Inflammatory macrophage (primary cell): ENCODE measurements at places on chromosomes 2 and 18.

- no peak for DNase-seq
These were observed 119.5 kb upstream of the LMAN1 start for GRCh38 chr18:59478591-59478990.

DNA sequence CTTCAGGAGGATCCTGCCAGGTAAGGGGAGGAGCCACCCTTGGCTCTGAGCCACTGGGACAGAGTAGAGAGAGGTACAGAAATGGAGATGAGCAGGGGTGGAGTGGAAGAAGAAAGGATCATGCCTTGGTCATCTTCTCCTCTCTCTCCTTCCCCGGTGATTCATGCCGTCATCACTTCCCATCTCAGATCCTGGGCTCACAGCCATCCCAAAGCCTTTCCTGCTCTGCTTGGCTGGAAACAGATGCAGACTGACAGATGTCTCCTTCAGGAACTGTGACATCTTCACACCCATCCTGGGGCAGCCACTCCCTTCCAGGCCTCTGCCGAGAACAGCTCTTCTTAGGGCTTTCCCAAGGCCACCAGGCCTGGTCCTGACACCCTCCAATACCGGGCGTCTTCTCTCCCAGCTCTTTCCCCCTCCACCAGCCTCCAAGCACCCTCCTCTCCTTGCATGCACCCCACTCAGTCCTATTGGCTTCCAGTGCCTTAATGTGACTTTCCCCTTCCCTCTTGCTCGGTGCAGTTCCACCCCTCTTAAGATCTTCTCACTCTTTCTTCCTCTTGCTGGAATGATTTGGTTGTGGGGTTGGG is 58.3 kb upstream of the TNP1 start:
- DNase-seq, result no peak

GRCh38 chr2:43636621-43637020 is 439 bp upstream of the PLEKHH2 start:
- no peak for DNase-seq

DNA sequence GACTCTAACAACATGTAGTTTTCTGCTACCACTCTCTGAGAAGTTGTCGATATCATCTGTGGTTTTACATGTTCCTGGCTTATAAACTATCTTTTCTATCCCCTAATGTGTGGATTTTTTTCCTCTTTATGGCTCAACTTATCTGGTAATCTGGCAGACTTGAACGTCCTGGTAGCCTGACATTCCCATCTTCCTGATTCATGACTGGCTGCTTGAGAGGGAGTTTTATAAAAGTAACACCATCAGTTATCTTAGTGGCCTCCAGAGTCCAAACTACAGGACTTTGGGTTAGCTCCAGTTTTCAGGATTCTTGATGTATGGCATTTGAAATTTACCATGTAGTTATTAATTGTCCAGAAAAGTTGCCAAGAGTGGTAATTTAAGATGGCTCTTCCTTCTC is 174.0 kb upstream of the GULP1 start:
- no peak for DNase-seq

- no peak for DNase-seq
These were observed 4.5 kb upstream of the MAL start for GRCh38 chr2:95021023-95021416.

- no peak for DNase-seq
These were observed 46.2 kb downstream of the PKP4 start for GRCh38 chr2:158502974-158503373.

DNA sequence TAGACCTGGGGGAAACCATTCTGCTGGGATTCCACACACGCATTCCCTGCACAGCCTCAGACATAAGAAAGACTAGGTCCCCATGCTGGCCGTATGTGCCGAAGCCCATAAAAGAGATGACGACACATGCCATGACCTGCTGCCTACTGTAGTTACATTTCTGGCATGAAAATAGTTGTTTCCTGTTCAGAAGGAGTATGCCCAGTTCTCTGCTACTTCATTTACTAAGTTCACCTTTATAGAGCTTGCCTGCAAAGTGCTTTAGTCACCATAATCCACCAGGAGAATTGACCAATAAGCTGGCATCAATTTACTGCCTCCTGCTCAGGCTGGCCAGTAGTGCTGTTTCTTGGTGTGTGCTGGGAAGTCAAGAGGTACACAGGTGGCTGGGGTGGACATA is 150.2 kb upstream of the ALPP start:
- no peak for DNase-seq

DNA sequence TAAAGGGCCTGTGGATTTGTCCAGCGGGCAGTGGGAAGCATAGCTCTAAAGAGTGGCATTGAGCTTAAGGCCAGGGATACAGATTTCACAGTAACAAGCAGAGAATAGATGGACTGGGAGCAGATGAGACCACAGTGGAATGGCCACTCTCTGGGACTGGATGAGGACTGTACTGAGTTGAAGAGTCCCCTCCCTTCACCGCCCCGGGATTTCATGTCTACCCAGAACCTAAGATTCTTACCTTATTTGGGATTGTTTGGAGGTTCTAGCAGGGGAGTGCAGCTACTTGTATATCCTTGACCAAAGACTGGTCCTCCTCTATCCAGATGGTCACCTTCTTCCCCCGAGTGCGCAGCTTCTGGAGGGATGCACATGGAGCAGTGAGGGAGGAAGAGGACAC is 28.0 kb upstream of the EFEMP1 start:
- no peak for DNase-seq

DNA sequence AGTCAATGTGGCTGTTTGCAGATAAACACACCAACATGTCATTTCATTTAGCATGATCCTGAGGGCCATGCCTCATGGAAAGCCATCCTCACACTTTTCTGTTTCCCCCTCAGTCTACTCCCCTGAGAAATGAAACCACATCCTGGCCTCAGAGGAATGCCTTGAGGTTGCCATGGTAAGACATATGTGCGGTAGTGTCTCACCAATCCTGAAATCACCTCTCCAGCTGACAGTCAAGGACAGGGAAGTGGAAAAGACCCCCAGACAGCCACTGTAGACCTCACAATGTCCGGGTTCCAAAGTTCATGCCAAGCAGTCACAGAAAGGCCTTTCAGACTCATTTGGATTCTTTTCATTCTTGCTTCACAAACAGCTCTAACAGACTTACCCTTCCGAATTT is 175.2 kb upstream of the PKDCC start:
- no peak for DNase-seq

GRCh38 chr18:58390399-58390798 is 238.5 kb downstream of the ALPK2 start:
- DNase-seq, result no peak

- DNase-seq, result peak; percentile 50
These were observed 11.6 kb upstream of the OLA1 start for GRCh38 chr2:174259981-174260380.

GRCh38 chr2:190221429-190221828 is 98.2 kb downstream of the HIBCH start:
- DNase-seq, result no peak

DNA sequence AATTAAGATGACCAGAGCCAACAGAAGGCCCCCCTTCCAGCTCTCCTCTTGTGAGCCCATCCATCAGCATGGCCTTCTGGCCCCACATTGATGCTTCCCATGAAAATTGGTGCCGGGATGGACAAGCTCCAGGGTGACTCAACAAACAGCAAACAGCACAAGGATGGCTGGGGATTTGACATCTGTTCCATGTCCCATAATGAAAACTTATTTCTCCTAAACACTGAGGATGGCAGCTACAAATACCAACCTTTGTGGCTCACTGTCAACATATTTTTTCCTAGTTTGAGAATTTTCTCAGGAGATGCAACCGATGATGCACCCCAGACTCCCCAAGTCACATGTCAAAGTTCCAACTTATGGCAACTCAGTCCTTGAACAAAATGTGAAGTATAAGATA is 169.6 kb upstream of the SIX2 start:
- DNase-seq, result no peak

- DNase-seq, result no peak
These were observed 320.4 kb downstream of the DLGAP1 start for GRCh38 chr18:4134700-4135099.

- peak; percentile 68 for DNase-seq
These were observed 268.4 kb downstream of the ATAD2B start for GRCh38 chr2:23658466-23658942.

GRCh38 chr2:55099493-55099877 is 49.2 kb upstream of the RTN4 start:
- no peak for DNase-seq

- DNase-seq, result no peak
These were observed 204.2 kb downstream of the TPGS2 start for GRCh38 chr18:36624451-36625167.

DNA sequence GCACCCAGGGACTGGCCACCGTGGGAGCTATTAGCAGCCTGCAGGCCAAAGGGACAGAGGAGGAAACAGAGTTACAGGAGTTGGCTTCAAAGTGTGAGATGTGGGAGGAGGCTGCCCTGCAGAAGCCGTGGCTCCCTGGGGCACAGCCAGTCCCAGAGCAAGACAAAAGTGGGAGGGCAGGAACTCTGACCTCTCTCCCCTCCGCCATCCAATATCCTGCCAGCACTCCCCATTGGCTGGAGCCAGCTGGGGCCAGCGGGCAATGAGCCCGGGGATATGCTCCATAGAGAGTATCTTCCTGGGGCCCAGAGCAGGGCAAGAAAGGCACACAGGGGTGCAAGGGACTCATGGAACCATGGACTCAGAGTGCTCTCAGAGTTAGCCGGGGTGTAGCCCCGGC is 143.1 kb downstream of the INHBB start:
- no peak for DNase-seq

DNA sequence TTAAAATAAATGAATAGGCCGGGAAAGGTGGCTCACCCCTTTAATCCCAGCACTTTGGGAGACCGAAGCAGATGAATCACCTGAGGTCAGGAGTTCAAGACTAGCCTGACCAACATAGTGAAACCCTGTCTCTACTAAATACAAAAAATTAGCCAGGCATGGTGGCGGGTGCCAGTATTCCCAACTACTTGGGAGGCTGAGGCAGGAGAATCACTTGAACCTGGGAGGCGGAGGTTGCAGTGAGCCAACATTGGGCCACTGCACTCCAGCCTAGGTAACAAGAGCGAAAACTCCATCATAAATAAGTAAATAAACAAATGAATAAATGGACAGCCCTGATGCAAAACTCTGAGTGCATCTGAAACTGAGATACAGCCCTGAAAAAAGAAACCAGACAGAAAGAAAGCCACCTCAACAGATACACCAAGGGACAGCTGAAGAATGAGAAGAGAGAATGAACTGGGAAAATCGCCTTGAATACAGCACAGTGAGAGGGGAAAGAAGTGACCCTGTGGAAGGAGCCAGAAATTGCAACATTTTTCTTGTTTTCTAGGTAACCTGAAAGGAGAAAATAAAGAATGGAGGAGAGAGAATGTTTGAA is 64.4 kb downstream of the TRABD2A start:
- no peak for DNase-seq

DNA sequence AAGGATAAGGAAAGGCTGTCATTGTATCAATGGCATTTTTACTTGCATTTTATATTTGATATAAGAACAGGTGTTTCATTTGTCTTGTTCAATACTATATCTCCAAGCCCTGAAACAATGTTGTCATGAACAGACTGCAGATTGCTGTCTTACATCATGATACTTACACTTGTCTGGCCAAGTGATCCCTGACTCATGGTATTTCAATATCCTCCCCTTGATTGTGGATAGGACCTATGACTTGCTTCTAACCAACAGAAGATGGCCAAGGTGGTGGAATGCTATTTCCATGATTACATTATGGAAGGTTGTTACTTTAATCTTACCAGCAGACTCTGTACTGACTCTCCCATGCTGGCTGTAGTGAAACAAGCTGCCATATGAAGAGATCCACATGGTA is 471.1 kb downstream of the CCDC85A start:
- DNase-seq, result no peak

- DNase-seq, result no peak
These were observed 108.3 kb upstream of the LRATD1 start for GRCh38 chr2:14524041-14524802.

DNA sequence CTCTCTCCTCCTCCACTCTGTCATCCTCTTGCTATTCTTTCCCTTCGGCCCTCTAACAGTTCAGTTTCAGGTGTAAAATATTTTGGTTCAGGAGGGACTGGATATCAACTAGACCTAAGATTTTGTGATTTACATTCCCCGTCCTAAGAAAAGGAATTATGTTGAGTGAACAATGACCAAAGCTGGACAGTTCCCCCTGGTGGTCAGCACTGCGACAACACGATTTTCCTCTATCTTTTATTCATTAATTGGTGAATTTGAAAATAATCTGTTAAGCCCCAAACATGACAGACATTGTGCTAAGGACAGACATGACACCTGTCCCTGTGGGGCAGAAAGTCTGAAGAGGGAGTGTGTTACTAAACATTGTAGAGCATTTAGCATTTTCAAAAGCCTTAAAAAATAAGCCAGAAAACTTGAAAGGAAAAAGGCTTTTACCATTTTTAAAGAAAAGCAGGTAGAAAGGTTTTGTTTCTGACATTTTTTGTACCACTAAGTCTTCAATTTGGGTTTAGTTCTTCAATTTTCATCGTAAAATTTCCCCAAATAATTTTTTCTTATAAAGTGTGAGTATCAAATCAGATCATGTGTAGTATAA is 28.4 kb upstream of the GTF2A1L start:
- DNase-seq, result peak; percentile 54
